ENCODE measurements at places on chromosomes 3 and 15. TPM values are rescaled to one million over a fixed set of nuclear protein-coding genes. Genes with fewer than 3 reads are reported as not detected.

Gene ESYT3
- 1.1 TPM for total RNA-seq

Gene WDR72
- not detected for total RNA-seq

Gene ITIH1
- not detected for total RNA-seq

Gene USP19
- total RNA-seq, result 47.5 TPM

Gene ZCWPW2
- total RNA-seq, result 1.6 TPM

Gene PRSS50
- not detected for total RNA-seq

Gene ATP10A
- 0.83 TPM for total RNA-seq

Gene SCN5A
- total RNA-seq, result 132 TPM

Gene CHRNB4
- total RNA-seq, result 0.13 TPM

Gene COL6A6
- total RNA-seq, result 1.1 TPM

Gene CPN2
- 1.7 TPM for total RNA-seq

Gene HRG
- total RNA-seq, result not detected

Gene SLC7A14
- not detected for total RNA-seq

GRCh38 chr3:43732747-43733425 is 42.1 kb downstream of the ABHD5 start:
- H3K27me3 ChIP-seq, result no peaks in the 10 kb centered on the region
- H3K4me1 ChIP-seq, result no peaks in the 10 kb centered on the region

- peak overlapping the region; percentile 76 for H3K27ac ChIP-seq
- DNase-seq, result no peak
- peaks cover 25% of the 10 kb centered on the region for H3K4me1 ChIP-seq
- H3K27me3 ChIP-seq, result no peaks in the 10 kb centered on the region
Measured at GRCh38 chr3:133662278-133662651, 524 bp upstream of the TOPBP1 start.

- no peak overlapping the region for H3K4me3 ChIP-seq
- DNase-seq, result no peak
- H3K4me1 ChIP-seq, result no peaks in the 10 kb centered on the region
- H3K27ac ChIP-seq, result no peak overlapping the region
- H3K27me3 ChIP-seq, result no peaks in the 10 kb centered on the region
Measured at GRCh38 chr3:119409844-119410243, 53.6 kb downstream of the TMEM39A start.

DNA sequence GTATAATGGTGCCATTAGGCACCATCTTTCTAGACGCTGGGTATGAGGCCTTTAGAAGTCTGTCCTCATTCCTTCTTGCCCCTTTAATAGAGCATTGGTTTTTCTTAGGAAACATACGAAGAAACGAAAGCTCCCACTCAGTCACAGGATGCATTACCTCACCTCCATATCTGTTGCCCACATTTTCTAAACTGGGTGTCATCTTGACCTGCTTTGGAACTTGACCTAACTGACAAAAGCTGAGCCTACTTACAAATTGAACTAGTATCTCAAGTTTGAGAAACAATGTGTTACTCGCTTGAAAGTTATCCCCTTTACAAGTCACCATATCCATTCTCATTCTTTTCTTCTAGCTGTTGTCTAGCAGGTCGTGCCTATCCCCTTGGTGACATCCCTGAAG is 102.7 kb downstream of the VPS8 start:
- no peak overlapping the region for H3K27ac ChIP-seq
- H3K27me3 ChIP-seq, result no peaks in the 10 kb centered on the region
- H3K36me3 ChIP-seq, result no peaks in the 10 kb centered on the region
- H3K4me1 ChIP-seq, result no peaks in the 10 kb centered on the region
- no peak for DNase-seq
- H3K4me3 ChIP-seq, result no peak overlapping the region

DNA sequence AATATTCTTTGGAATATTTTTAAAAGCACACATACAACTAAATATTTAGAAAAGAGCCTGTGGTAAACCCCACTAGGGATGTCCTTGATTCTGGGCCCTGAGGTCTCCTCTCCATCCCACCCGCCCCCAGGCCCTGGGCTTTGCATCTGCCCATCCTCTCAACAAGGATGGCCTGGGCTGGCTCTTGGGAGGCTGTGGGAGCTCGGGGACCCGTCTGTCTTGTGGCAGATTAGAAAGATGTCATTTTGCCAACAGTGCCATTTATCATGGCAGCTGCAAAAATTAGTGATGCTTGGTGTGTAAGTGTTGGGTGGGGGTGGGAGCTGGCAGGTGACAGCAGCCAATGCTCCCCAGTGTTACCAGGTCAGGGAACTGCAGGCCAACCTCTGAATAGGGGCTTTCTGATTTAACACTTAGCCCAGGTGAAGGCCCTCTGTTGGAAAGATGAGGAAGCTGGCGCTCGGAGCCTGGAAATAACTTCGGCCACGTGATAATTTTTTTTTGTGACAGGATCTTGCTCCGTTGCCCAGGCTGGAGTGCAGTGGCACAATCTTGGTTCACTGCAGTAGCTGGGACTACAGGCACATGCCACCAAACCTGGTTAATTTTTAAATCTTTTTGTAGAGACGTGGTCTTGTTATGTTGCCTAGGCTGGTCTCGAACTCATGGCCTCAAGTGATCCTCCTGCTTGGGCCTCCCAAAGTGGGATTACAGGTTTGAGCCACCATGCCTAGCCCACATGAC is 16.9 kb upstream of the CSPG4 start:
- no peaks in the 10 kb centered on the region for H3K27me3 ChIP-seq
- H3K36me3 ChIP-seq, result no peaks in the 10 kb centered on the region
- H3K4me3 ChIP-seq, result no peak overlapping the region
- DNase-seq, result no peak
- H3K4me1 ChIP-seq, result peaks cover 12% of the 10 kb centered on the region
- H3K27ac ChIP-seq, result no peak overlapping the region

DNA sequence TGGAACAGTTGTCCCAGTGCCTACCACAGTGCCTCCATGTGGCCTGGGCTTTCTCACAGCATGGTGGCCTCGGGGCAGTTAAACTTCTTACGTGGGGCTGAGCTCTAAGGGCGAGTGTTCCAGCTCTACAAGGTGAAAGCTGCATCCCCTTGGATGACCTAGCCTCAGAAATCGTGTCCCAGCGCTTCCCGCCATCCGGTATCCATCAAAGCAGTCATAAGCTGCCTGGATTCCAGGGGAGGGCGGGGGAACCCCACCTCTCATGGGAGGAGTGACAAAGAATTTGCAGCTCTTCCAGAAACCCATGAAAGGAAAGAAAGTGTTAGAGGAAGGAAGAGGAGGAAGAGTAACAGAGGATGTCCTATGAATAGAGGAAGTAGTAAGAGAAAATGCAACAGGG is 45.8 kb upstream of the CCDC174 start:
- peaks cover 11% of the 10 kb centered on the region for H3K4me1 ChIP-seq
- DNase-seq, result no peak
- H3K27me3 ChIP-seq, result peaks cover 62% of the 10 kb centered on the region
- no peak overlapping the region for H3K27ac ChIP-seq
- no peak overlapping the region for H3K4me3 ChIP-seq
- H3K36me3 ChIP-seq, result no peaks in the 10 kb centered on the region

DNA sequence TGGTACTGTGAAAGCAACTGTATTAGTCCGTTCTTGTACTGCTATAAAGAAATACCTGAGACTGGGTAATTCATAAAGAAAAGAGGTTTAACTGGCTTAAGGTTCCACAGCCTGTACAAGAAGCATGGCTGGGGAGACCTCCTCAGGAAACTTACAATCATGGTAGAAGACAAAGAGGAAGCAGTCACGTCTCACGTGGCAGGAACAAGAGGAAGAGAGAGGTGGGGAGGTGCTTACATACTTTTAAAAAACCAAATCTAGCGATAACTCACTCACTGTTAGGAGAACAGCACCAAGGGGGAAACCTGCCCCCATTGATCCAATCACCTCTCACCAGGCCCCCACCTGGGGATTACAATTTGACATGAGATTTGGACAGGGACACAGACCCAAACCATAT is 48.9 kb downstream of the IQGAP1 start:
- peaks cover 81% of the 10 kb centered on the region for H3K36me3 ChIP-seq
- peak overlapping the region; percentile 24 for H3K27ac ChIP-seq
- H3K27me3 ChIP-seq, result no peaks in the 10 kb centered on the region
- peaks cover 61% of the 10 kb centered on the region for H3K4me1 ChIP-seq
- DNase-seq, result no peak

DNA sequence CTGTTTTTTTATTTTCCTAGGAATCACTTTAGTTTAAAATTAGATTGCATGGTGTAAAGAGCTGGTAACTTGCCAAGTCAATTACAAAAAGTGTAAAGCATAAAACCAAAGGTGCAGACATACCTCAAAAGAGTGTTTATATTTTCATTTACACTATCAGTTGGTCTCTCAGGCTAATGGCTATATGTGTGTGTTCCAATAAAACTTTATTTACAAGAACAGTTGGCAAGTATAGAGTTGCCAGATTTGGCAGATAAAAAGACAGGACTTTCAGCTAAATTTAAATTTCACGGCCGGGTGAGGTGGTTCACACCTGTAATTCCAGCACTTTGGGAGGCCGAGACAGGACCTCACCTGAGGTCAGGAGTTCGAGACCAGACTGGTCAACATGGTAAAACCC is 41.1 kb downstream of the HOMER2 start:
- H3K36me3 ChIP-seq, result no peaks in the 10 kb centered on the region
- no peaks in the 10 kb centered on the region for H3K4me1 ChIP-seq
- no peak for DNase-seq

GRCh38 chr3:127701280-127701911 is 28.6 kb downstream of the ABTB1 start:
- H3K27me3 ChIP-seq, result no peaks in the 10 kb centered on the region
- no peaks in the 10 kb centered on the region for H3K36me3 ChIP-seq
- H3K4me3 ChIP-seq, result no peak overlapping the region
- H3K4me1 ChIP-seq, result peaks cover 66% of the 10 kb centered on the region
- DNase-seq, result peak; percentile 69

- no peaks in the 10 kb centered on the region for H3K27me3 ChIP-seq
- no peak overlapping the region for H3K4me3 ChIP-seq
- H3K36me3 ChIP-seq, result peaks cover 6% of the 10 kb centered on the region
- peak overlapping the region; percentile 44 for H3K27ac ChIP-seq
- no peak for DNase-seq
Measured at GRCh38 chr3:4807381-4808280, 171.6 kb upstream of the BHLHE40 start.

DNA sequence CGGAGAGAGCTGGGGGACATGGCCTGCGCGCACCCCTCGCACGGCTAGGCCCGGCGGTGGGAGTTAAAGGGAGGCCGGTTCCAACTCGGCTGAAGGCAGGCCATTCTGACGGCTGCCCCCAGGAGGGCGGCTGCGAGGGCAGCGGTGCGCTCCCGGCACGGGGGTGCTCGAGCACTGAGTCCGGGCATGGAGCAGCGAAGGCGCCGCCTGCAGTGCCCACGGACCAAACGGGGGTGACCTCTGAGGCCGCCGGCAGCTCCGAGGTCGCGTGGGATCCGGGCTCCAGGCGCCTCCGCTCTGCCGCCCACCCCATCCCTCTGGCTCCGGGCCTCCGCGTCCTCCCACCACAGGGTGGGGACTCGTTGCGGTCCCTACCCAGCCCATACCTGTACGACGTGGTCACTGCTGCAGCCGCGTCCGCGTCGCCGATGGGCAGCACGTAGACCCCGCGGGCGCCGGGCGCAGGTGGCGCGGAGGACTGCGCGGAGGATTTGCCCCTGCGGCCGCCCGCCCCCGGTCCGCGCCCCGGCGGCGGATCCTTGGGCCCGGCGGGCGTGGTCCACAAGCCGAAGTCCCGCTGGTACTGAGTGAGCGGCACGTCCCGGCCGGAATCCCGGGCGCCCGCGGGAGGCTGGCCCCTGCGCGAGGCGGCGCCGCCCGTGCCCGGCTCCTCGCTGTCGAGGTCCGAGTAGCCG is 469 bp downstream of the MAP6D1 start:
- no peak overlapping the region for H3K27ac ChIP-seq
- no peak for DNase-seq
- no peaks in the 10 kb centered on the region for H3K27me3 ChIP-seq
- no peaks in the 10 kb centered on the region for H3K36me3 ChIP-seq
- H3K4me1 ChIP-seq, result peaks cover 28% of the 10 kb centered on the region

GRCh38 chr3:196246612-196247308 is 30.4 kb downstream of the SLC51A start:
- no peaks in the 10 kb centered on the region for H3K4me1 ChIP-seq
- peaks cover 18% of the 10 kb centered on the region for H3K36me3 ChIP-seq
- DNase-seq, result no peak
- no peak overlapping the region for H3K27ac ChIP-seq

DNA sequence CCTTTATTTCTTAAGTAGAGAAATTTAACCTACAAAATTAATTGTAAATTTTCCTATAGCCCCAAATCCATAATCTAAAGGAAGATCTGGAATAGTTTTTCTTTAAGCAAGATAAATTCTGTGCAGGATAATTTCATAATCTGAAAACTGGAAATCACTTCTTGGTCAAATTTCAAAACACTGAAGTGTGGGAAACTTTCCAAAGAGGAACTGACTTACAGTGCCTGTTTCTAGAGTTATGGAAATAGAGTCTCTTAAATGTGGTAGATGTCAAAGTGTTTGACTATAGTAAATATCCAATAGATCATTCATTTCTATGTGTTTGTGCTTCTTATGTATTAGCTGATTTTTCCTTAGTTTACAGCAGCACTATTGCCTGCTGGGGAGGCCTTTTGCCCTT is 1.6 kb upstream of the P2RY13 start:
- H3K27ac ChIP-seq, result no peak overlapping the region
- H3K27me3 ChIP-seq, result no peaks in the 10 kb centered on the region
- no peaks in the 10 kb centered on the region for H3K4me1 ChIP-seq
- no peaks in the 10 kb centered on the region for H3K36me3 ChIP-seq
- DNase-seq, result no peak

DNA sequence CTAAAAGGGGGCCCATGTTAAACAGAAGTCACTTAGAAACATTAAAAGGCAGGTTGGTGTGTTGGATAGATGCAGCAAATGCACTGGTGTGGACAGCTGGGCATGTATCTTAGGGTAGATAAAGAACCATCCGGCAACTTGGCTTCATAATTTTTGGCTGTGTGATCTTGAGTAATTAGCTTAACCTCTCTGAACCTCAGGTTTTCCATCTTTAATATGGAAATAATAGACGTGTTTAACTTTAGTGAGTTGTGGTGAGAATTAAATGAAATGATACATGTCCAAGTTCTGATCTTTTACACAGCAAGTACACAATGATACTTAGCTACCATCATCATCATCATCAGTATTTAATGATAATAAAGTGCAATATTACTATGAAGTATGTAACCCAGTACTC is 330.4 kb downstream of the FOXP1 start:
- H3K36me3 ChIP-seq, result no peaks in the 10 kb centered on the region
- no peak for DNase-seq
- no peak overlapping the region for H3K4me3 ChIP-seq
- no peaks in the 10 kb centered on the region for H3K27me3 ChIP-seq
- no peak overlapping the region for H3K27ac ChIP-seq
- H3K4me1 ChIP-seq, result peaks cover 34% of the 10 kb centered on the region

GRCh38 chr3:29128001-29128400 is 152.9 kb upstream of the RBMS3 start:
- no peak overlapping the region for H3K27ac ChIP-seq
- no peaks in the 10 kb centered on the region for H3K4me1 ChIP-seq
- no peaks in the 10 kb centered on the region for H3K36me3 ChIP-seq
- no peak for DNase-seq
- H3K4me3 ChIP-seq, result no peak overlapping the region
- H3K27me3 ChIP-seq, result no peaks in the 10 kb centered on the region

Measured in heart right ventricle (tissue), 16 donors.